Stimulated activated CD4-positive, alpha-beta T cell treated with anti-CD3 and anti-CD28 coated beads, Interleukin-15, amount 100 ng/mL, for 24 hours (primary cell): ENCODE measurements at places on chromosomes 7 and 10.

DNA sequence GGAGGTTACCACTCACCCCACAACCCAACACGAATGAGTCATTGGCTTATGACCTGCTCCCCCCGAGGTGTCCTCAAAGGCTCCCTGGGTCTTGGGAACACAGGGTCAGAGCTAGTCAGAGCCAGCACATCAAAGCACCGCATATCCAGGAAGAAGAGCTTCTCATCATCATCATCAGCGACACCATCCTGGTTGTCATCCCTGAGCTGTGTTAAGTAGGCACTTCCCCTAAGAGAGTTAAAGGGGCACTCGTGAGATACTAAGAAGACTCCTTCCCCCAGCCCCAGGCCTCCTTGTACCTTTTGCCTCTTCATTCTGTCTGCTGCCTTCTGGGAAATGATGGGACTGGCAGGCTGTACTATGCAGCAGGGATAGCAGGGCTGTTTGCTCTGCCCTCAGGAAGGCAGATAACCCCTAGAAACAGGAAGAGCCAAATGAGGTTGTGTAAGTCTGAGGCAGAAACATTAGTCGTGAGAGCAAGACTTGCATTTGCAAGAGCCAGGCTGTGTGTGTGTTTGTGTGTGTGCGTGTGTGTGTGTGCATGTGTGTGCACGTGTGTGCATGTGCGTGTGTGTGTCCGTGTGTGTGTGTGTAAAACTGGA lies 11.1 kb upstream of the CPA1 start:
- peak; percentile 19 for DNase-seq

- peak; percentile 11 for DNase-seq
Measured at GRCh38 chr7:93146472-93147141, 1.6 kb downstream of the SAMD9L start.

- no peak for DNase-seq
Measured at GRCh38 chr7:3446786-3447185, 145.7 kb downstream of the SDK1 start.

DNA sequence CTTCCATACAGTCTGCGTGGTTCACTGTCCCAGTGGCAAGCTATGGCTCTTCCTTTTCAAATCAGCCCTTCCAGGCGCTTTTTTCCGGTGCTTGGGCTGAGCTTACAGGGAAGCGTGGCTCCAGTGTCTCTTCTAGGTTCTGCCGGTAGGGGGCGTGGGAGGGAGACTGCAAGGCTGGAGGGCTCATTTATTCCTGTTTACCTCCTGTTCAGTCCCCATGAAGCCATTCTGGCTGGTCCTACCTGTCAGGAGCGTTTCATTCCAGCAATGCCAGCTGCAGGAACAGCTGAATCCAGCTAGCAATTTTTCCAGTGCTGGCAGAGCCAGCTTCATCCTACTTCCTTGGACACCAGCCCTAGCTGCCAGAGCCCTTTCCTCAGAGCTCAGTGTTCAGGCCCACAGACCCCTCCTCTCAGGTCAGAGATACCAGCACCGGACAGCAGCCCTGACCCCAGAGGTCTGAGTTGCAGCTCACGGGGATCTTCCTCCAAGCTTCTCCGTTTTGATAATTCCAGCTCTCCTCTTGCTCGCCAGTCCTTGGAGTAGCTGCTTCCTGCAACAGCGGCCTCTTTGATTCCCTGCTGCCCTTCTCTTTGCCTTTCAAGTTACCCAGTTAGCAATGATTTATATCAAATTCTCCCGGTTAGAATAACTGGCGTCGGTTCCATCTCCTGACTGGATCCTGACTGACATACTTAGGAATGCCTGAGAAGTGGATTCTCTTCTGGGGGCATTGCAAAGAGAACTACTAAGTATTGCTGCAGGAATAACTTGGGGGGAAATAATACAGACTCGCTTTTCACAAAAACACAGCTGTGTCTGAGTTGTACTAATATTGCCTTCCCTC lies 129.8 kb downstream of the FRMD4A start:
- DNase-seq = peak; percentile 30

DNA sequence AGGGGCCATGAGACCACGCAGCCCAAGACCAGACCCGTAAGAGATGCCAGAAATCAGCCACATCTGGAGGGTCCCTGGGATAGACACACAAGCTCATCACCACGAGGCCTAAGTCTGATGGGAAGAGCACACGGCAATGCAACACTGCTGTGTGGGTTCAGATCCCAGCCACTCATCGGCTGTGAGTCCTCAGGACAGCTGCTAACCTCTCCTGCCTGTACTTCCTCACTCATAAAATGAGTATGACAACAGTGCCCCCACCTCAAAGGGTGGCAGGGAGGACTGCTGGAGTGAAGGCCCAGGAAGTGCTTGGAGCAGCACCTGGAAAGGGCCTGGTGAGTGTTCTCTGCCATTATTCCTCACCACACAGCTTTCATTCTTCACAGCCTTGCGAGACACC lies 60.9 kb downstream of the MAD1L1 start:
- no peak for DNase-seq

DNA sequence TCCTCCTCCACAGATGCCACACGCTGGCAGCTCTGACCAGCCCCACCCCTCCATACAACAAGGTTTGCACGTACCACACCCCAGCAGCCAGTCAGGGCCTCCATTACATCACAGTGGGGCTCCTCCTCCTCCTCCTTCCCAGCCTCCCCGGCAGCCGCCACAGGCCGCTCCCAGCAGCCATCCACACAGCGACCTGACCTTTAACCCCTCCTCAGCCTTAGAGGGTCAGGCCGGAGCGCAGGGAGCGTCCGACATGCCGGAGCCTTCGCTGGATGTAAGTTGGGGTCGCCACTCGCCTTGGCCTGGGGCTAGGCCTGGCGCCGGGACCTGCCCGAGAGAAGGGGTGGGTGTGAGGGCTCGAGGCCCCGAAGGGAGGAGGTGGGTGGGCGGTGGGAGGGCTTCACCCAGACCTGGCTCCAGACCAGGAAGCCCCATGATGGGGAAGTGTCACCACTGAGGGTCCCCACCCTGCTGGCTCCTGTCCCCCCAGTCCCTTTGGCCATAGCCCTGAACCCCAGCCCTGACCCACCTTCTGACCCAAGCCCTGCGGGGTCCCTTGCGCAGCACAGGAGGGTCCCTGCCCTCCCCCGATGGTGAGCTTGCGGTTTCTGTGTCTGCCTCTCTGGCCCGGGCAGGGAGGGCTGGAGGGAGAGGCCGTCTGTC lies 36.2 kb upstream of the PPIF start:
- DNase-seq = no peak

DNA sequence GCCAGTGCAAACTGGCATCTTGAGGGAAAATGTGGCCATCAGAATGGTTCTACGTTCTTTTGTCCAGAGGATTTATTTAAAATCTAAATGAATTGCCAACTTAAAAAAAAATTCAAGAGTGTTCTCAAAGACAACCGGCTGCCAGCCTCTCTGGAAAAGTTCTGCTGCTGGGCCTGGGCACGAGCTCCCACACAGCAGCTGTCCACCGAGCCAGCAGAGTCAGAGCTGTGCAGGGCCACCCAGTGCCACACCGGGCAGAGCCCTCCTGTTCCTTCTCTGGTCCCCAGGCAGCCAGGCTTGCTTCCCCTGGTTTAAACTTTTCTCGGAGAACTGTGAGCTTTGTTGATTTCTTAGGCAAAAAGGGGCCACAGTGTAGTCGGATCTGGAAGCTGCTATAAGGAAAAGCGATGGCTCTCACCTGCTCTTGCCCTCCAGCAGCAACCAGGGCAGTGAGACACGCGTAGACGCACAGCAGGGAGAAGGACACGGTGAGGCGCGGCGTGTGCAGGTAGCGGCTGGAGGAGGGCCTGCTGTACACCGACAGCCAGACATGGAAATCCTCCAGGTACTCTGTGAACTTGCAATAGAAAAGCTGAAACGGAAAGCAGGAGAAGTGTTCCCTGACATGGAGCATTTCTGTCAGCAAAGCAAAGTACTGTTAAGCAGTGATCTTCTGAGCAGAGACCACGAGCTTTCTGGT lies 111.6 kb downstream of the PKD1L1 start:
- no peak for DNase-seq
